ENCODE measurements at places on chromosomes 7 and 10.

DNA sequence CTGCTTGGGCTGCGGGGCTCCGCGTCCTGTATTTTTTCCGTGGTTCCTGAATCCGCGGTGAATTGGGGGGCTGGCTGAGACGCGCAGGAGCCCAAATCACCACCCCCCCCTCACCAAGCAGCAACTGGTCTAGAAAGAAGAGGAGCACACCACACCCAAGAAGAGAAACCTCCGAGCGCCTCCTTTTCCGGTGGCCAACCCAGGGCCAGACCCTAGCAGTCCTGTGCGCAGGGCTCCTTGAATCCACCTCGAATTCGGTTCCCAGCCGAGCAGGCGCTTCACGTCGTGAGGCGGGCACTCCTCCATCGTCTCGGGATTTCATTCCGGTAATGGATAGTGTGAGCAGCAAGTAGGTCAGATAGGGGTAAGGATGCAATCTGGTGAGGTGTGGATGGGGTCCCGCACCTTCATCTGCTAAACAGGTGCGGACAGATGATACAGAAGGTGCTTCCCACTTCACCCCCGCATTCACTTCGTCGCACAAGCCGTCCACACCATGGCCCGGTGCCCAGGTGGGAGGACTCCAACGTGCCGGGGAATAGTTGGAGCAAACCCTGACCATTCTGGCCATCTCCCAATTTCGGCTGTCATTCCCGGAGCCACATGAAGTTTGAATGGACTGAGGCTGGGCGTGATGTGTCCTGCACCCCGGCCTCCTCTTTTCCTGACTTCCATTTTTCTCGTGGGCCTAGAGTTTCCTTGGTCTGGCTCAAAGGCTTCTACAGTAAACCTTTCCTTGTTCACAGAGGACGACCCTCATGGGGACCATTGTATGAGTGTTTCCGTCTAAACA is 19.8 kb upstream of the ZNF273 start:
- no peak for DNase-seq

DNA sequence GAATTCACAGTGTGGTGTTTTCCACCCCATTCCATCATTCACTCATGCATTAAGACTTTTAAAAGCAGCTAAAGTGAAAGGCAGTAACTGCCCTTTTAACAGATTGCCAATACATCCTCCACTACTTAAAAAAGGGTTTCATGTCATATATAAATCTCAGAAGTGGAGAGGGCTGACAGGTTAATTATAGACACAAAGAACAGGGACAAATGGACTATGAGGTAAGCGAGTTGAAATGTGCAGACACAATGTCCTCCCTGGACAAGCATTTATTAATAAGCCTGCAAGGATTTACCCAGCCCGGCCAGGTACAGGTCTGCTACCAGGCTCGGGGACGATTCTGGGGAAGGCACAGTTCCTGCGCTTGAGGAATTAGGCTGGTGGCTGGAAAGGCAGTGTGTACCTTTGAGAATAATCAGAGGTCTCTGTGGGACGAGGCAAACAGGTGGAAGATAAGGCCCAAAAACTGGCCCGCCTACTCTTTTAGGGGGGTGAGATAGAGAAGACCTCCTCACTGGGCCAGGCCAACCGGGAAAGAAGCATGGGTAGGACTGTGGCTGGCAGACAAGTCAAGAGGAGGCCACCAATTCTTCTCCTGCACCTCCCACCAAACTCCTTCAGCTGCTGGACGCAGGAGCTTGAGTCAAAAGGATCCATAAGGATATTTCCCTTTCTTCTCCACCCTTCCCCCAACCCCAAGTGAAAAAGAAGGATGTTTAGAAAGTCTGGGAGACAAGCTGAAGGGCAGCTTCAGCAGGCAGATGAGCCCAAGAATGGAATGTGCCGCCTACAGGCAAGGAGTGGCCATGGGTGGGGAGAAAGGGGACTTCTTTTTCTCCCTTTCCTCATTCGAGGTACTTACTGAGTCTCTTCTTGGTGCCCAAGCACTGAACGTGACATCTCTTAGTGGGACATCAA is 1.5 kb downstream of the PDLIM1 start:
- DNase-seq: no peak

GRCh38 chr10:47252093-47252780 is 47.8 kb upstream of the GDF10 start:
- DNase-seq: no peak

- DNase-seq: no peak
Measured at GRCh38 chr7:20607216-20607615, 8.3 kb upstream of the ABCB5 start.

DNA sequence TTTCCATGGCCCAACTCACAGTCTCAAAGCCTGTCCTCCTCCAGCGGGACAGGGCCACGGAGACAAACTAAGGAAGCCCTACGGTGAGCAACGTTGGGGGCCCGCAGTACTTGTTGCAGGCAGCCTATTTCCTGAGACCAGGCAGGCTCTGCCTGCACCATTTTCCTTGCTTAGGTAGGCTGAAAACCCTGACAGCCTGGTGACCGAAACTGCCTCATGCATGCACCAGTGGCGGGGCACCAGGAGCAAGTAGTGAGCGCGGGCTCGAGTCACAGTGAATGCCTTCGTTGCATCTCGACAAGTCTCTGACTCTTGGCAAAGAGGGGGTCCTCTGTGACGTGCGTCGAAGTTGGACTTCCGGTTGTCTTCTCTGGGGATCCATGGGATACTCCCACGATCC is 23.3 kb upstream of the ZNF273 start:
- DNase-seq: no peak

GRCh38 chr10:1002425-1003006 is 14.3 kb downstream of the GTPBP4 start:
- no peak for DNase-seq

GRCh38 chr10:125201108-125201524 is 40.8 kb upstream of the CTBP2 start:
- no peak for DNase-seq

- DNase-seq: no peak
Measured at GRCh38 chr10:3787016-3787400, 2.0 kb upstream of the KLF6 start.

DNA sequence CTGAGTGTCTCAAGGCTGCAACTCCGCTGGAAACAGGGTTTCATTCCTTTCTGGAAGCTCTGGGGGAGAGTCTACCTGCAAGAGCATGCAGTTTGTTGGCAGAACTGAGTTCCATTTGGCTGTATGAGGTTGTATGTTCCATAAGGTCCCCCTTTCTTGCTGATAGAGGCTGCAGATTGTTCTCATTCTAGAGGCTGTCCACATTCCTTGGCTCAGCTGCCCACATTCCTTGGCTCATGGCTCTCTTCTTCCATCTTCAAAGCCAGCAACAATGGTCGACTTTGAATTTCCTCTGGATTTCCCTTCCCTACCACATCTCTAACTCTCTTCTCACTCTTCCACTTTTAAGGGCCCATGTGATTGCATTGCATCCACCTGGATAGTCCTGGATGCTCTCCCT is 147.3 kb upstream of the CDCA7L start:
- no peak for DNase-seq

DNA sequence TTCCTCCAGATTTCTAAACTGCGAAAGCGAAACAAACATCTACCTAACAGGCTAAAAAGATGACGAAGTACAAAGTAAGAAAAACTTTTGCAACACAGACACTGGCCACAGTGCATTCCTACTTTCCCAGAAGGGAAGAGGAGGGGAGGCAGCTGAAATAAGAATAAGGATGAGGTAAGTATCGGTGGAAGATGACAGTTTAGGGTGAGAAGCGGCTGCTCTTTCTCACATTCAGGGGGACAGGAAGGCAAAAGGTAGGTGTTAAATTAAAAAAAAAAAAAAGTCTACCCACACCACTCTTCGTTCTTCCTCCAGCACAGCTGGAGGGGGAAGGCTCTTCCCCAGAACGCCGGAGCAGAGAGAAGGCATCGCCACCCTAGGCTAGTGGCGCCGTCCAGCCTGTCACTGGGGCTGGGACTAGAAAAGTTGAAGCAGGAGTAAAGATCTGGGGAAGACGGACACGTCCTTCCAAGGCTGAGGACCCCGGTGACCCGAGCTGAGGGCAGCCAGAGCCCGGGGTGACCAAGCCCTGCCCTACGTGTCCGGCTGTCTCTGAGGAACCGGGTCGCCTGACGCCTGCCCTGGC is 846 bp downstream of the DNAJC1 start:
- no peak for DNase-seq

- no peak for DNase-seq
Measured at GRCh38 chr10:11180228-11180627, 162.6 kb downstream of the CELF2 start.

- DNase-seq: peak; percentile 14
Measured at GRCh38 chr10:86361156-86362128, 5.2 kb downstream of the GRID1 start.

DNA sequence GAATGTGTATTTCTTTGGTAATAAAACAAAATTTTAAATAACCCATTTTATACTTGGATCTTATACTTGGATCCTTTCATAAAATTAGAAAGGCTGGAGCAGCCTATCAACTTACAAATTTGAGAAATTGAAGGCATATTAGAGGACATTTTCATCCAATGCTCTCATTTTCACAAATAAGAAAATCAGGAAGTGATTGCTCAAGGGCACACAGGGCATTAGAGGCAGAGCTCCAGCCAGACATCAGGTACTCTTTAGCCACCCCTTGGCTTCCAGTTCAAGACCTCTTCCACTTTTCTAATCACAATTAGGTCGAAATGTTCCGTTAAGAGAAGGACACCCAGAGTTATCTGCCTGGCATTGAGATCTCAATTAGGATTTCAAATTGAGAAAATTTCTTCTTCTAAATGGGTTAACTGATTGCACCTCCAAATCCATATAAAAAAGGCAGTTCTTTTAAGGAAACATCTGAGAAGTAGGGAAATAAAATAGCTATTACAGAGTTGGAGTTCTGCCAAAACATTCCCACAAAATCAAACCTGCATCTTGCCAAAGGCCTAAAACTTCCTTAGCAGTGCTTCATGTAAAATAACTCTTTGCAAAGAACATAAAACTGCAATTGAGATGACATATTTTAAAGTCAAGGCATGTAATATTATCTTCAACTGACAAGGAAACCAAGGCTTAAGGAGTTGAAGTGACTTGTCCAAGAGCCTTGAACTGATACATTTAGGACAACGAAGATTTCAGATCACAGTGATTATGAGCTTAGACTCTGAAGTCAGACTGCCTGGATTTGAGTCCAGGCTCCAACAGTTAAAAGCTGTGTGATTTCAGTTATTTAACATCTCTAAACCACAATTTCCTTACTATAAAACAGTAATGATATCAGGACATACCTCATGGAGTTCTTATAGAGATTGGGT is 2.4 kb downstream of the ACTA2 start:
- DNase-seq: no peak

DNA sequence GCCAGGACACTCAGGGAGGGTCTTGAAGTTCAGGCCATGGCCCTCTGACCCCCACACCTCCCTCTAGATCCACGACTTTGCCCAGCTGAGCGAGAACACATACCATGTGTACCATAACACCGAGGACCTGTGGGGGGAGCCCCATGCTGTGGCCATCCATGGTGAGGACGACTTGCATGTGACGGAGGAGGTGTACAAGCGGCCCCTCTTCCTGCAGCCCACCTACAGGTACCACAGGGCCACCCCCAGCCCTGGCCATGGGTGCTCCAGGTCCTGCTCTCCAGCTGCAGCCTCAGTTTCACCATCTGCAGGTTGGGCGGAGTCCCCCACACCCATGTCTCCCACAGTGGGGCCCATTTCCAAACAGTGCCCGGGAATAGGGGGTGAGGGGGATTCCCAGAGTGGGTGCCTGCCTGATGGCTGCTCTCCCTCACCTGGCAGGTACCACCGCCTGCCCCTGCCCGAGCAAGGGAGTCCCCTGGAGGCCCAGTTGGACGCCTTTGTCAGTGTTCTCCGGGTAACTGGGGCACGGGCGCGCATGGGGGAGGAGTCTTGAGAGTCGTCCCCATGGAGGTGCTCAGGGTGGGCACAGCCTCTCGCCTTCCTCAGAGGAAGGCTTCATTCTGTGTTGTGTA is 54.1 kb downstream of the PALD1 start:
- no peak for DNase-seq

GRCh38 chr7:124645704-124646103 is 119.9 kb downstream of the GPR37 start:
- no peak for DNase-seq

- no peak for DNase-seq
Measured at GRCh38 chr7:66865290-66865864, 55.6 kb upstream of the TMEM248 start.

- DNase-seq: no peak
Measured at GRCh38 chr10:23522345-23522744, 83.5 kb downstream of the OTUD1 start.

Measured in omental fat pad (tissue), 4 donors.